Activated CD8-positive, alpha-beta T cell treated with anti-CD3 and anti-CD28 coated beads for 36 hours (primary cell): ENCODE measurements at places on chromosomes 2 and 18. TPM values are rescaled to one million over a fixed set of nuclear protein-coding genes. Genes with fewer than 3 reads are reported as not detected.

FOXI3 gene
- not detected for total RNA-seq

MALL gene
- total RNA-seq: not detected

DNA sequence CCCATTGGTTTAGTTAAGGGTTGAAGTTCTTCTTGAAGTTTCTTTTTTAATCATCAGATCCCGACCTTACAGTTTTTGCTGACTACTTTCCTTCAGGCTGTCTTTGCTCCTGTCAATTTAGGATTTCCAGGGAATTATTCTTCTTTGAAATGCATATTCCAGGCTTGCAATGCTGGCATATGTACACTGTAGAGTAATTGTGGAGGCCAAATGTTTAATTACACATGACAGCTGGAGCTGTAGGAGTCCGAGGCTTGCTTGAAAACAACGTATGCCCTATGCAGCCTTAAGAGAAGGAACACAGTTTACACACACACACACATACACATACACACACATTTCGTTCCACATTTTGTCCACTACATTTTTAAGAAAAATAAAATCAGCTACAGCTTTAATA lies 602.3 kb downstream of the TMEM182 start:
- DNase-seq: no peak

- DNase-seq: peak; percentile 28
Measured at GRCh38 chr2:37645362-37645761, 26.1 kb downstream of the CDC42EP3 start.

DNA sequence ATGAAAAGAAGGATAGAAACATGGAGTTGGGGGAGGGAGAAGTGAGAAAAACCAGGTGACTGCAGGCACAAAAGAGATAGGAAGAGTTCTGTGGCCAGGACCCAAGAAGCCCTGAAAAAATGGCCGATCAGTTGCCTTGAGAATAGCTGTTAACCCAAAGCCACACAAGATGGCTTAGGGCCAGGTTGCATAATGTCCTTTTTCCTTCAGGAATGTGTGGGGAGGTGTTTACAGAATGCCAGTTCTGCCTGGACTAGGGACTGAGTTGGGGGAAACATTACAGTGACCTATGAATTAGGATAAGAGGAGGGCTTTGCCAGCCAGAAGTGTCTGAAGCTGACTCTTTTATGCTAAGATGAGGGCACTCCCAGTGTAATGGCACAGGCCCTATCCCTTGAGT lies 17.1 kb downstream of the FAM110C start:
- DNase-seq: no peak

CIB4 gene
- total RNA-seq: not detected

- DNase-seq: no peak
Measured at GRCh38 chr2:118292991-118293390, 204.7 kb downstream of the INSIG2 start.

DNA sequence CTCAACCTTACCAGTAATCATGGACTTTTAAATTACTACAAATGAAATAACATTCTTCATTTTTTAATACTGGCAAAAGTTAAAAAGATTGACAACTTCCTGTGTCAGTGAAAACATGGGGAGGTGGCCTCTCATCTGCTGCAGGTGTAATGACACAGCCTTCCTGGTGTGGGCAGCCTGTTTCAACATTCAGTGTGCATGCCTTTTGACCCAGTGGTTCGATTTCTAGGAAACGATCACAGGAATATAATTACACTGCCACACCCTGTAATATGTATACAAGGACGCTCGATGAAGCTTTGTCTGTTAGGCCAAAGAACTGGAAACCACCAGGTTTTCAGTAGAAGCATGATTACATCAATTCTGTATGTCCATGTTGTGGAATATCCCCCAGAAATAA lies 68.7 kb downstream of the MTHFD2 start:
- peak; percentile 83 for DNase-seq

REG3A gene
- total RNA-seq: not detected
